ENCODE measurements at places on chromosomes 5 and 9.

GRCh38 chr9:99296291-99296951 is 74.3 kb downstream of the SEC61B start:
- no peak for DNase-seq

GRCh38 chr9:6562201-6562600 is 83.3 kb downstream of the GLDC start:
- no peak for DNase-seq

DNA sequence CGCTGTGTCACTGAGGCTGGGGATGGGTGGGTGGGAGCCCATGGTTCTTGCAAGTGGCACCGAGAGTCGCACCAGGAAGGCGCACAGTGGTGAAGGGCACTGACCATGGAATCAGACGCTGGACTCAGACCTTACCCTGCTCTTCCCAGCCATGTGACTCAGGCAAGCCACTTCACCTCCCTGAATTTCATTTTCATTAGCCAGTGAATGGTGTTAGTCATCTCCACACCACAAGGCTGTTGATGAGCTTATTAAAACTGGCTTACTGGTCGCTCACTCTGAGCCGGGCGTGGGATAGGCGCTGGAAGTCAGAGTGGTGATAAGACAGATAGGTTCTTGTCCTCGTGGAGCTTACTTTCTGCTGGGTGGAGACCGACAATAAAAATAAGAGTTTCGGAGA is 25.1 kb downstream of the FGF18 start:
- DNase-seq = no peak

GRCh38 chr9:38065369-38066075 is 3.5 kb downstream of the SHB start:
- no peak for DNase-seq

DNA sequence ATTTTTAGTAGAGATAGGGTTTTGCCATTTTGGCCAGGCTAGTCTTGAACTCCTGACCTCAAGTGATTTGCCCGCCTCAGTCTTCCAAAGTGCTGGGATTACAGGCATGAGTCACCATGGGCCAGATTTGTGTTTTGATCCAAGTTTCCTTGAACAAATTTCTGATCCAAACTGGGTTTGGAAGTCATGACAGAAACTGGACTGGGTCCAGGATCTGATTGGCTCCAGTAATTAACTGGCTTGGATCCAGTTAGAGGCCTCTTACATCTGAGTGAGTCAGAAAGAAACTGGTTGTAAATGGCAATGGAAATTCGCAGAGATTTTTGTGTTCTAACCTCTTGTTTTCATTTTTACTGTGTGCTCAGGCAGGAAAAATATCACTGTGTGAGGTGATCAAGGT is 141.6 kb downstream of the SLC25A46 start:
- DNase-seq = no peak

DNA sequence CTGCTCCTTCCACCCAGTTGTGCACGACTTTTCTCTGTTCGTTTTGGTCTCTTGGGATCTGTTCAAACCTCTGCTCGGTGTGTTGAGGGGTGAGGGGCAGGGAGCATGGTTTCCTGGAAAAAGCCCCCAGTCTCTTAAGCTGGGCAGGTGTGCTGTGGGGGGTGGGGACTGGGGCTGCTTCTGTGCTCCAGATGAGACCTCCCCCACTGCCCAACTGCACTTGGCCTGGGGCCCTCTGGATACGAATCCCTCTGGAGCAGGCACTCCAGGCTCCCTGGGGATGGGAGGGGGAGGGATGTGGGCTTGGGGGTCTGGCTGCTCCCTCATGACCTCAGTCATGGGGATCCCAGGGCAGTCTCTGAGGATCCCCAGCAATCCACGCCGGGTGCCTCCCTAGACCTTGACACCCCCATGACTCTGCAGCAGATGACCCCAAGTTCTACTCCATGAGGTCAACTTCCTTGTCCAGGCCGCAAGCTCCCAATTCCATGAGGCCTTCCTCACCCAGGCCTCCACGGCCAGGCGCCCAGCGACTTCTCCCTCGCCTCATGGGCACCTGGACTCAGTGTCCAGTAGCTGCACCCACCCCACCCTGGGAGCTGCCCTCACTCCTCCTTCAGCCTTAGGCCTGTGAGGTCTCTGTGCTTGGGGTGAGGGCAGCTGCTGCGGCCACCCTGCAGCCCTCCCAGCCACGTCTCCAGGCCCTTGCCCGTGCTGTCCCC is 5.9 kb upstream of the AHRR start:
- no peak for DNase-seq

- DNase-seq = no peak
These were observed 130.8 kb downstream of the MACIR start for GRCh38 chr5:103389357-103389756.

- no peak for DNase-seq
These were observed 52.1 kb upstream of the CEMIP2 start for GRCh38 chr9:71820403-71820921.

GRCh38 chr9:17165764-17166163 is 30.9 kb downstream of the CNTLN start:
- no peak for DNase-seq

GRCh38 chr5:125888358-125888757 is 534.9 kb upstream of the GRAMD2B start:
- no peak for DNase-seq

- no peak for DNase-seq
These were observed 3.8 kb upstream of the RNF14 start for GRCh38 chr5:141965071-141965470.

DNA sequence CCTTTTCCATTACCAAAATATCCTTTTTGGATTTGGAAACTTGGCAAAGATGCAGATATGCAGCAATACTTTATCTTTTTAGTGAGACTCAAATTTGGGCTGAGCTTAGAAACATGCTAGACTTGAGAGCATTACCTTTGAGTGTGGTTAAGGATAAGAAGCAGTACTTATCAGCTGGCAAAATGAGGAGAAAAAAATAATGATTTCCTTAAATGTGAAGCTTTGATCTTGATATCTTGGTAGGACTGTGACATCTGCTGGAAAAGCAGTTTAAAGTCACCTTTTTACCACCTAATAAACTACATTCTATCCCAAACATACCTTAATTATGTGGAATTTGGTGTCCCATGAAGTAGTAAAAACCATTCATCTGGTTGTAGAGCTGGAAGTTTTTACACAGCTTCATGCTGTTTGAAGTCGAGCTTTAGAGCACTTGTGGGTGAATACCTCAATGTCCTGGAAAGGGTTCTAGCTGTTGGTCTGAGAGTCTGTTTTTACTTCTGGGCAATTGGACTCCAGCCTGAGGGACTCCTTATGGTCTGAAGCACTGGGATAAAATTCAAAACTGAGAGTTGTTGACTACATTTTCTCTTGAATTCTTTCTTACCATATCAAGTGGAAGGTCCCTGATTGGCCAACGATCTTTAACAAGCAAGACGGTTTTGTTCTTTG is 53.4 kb downstream of the LRRC70 start:
- no peak for DNase-seq

DNA sequence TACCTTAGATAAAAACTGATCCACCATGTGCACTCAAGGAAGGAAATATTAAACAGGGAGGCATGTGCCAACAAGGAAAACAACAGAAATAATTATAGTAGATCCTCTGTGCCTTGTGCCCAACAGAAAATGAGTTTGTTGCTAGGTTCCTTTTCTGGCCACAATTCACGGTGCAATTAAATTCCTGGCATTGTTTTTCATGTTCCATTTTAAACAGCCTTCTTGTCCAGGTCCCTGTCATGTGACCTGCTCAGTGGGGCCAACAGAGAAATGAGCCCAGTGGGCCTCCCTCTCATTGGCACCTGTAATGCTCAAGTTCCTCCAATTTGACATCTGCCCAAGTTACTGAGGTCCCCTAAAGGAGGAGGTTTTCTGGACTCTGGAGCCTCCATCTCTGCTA is 56.5 kb downstream of the SPOCK1 start:
- DNase-seq = no peak

DNA sequence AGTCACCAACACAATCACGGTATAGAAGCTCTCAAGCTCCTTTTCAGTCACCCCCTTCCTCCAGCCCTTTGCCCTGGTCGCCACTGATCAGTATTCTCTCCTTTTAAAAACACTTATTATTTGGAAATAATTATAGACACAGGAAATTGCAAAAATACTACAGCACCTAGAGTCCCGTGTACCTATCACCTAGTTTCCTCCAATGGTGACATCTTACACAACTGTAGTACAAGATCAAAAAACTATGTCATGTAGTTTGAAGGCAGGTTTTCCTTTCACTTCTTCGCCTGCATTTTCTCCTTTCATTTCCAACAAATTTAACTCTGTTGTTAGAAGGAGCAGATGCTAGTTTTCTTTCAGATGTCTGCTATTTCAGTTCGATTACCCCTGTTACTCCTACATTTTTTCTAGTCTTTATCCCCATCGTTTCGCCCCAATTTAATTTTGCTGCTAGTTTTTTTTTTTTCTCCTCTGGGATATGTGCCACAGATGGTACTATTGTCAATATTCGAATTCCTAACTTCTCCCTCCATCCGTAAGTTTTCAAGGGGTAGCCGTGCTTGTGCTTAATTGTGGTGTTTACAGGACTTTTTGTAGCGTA is 612 bp upstream of the ATG10 start:
- DNase-seq = no peak

- no peak for DNase-seq
These were observed 15.9 kb downstream of the RXRA start for GRCh38 chr9:134341929-134342745.

- no peak for DNase-seq
These were observed 3.4 kb downstream of the SMIM3 start for GRCh38 chr5:150781706-150782614.

DNA sequence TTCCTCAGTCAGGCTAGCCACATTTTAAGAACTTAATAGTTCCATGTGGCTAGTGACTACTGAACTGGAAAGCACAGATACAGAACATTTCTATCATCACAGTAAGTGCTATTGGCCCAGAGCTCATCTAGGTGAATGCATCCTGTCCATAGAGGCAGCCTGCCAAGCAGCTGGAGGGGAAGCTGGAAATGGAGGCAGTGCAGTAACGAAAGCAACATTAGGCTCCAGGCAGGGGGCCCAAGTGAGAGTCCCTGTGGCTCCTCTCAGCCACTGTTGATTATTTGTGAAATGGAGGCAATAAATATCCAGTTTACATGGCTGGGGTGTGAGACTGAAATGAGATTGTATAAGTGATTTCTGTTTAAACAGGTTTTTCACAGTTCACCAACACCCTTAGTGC is 227.2 kb upstream of the KLF9 start:
- DNase-seq = no peak

DNA sequence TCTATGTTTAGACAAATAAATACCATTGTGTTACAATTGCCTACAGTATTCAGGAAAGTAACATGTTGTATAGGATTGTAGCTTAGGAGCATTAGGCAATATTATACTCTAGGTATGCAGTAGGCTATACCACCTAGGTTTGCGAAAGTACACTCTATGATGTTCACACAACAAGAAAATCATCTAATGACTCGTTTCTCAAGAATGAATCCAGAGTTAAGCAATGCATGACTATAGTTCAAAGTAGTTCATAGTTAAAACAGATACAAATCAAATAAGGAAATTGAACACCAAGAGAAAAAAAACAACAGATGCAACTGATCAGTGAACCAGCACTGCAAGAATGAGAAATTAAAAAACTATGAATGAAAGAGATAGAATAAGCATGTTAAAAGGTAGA is 27.6 kb upstream of the ABLIM3 start:
- DNase-seq = no peak

- no peak for DNase-seq
These were observed 537.4 kb downstream of the TAF11L14 start for GRCh38 chr5:18171684-18172083.

- DNase-seq = no peak
These were observed 1.7 kb downstream of the TLE4 start for GRCh38 chr9:79573412-79573923.

- no peak for DNase-seq
These were observed 69.0 kb downstream of the MVB12B start for GRCh38 chr9:126395439-126396212.
